ENCODE measurements at places on chromosomes 16 and 17.
A peak's percentile ranks its signal among the peaks of the same experiment; 100 is the strongest.

DNA sequence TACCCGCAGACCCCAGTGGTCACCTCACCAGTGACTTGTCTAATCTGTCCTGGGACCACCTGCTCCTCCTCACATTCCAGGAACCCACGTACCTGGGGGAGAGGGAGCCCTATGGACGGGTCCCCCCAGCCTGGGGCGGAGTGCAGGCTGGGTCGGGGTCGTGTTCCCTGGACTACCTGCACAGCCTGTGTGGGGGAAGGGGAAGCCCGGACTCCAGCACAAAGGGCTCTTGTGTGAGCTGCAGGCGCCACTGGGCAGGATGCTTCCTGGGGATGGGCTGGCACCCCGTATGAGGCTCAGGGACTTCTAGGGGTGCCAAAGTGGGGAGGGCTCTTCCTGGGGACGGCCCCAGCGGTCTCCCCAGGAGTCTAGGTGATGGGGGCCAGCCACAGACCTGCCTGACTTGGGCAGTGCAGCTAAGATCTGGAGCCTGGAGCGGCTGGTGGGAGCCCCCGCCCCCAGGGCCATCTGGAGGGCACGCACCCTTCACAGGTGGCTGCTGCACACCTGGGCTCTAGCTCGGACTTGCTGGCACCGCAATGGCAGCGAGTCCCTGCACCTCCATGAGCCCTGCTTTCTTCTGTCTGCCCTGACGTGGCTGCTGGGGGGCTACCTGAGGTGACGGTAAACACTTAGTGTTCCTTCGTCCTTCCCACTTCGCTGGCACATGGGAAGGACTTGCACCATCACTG lies 7.5 kb downstream of the VASN start:
- DNase-seq, result no peak

GRCh38 chr17:67414130-67414529 lies 37.0 kb downstream of the PITPNC1 start:
- no peak for DNase-seq

GRCh38 chr17:67689534-67690177 lies 28.1 kb upstream of the NOL11 start:
- peak; percentile 3 for DNase-seq

GRCh38 chr17:58520843-58521430 lies 6.5 kb upstream of the MTMR4 start:
- no peak for DNase-seq

DNA sequence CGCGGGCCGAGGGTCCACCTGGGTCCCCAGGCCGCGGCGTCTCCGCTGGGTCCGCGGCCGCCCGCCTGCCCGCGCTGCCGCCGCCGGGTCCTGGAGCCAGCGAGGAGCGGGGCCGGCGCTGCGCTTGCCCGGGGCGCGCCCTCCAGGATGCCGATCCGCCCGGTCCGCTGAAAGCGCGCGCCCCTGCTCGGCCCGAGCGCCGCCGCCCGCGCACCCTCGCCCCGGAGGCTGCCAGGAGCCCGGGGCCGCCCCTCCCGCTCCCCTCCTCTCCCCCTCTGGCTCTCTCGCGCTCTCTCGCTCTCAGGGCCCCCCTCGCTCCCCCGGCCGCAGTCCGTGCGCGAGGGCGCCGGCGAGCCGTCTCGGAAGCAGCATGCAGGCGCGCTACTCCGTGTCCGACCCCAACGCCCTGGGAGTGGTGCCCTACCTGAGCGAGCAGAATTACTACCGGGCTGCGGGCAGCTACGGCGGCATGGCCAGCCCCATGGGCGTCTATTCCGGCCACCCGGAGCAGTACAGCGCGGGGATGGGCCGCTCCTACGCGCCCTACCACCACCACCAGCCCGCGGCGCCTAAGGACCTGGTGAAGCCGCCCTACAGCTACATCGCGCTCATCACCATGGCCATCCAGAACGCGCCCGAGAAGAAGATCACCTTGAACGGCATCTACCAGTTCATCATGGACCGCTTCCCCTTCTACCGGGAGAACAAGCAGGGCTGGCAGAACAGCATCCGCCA lies 504 bp downstream of the FOXC2 start:
- no peak for DNase-seq

GRCh38 chr17:13593021-13593751 lies 8.5 kb downstream of the HS3ST3A1 start:
- DNase-seq, result no peak

GRCh38 chr17:71398800-71399219 lies 722.0 kb upstream of the SOX9 start:
- no peak for DNase-seq

GRCh38 chr17:78442648-78443218 lies 64.3 kb downstream of the PGS1 start:
- no peak for DNase-seq

DNA sequence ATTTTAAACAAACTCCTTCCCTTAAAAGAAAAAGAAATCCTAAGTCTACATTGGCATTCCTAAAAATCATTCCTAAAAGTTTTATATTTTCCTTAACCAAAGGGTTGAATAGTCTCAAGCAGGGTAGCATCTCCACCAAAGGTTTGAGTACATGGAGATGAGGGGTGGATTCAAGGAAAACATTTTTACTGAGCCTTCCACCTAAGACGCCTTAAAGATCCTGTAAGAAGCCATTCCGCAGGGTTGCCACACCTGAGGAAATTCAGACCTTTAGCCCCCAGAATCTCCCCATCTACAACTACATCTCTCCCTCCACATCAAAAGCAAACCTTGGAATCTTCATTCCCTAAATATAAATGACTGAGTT lies 7.7 kb upstream of the AKTIP start:
- DNase-seq, result no peak

GRCh38 chr17:29342158-29342765 lies 47.9 kb upstream of the TAOK1 start:
- no peak for DNase-seq

GRCh38 chr16:29845656-29846055 lies 17.4 kb downstream of the CDIPT start:
- DNase-seq, result no peak

DNA sequence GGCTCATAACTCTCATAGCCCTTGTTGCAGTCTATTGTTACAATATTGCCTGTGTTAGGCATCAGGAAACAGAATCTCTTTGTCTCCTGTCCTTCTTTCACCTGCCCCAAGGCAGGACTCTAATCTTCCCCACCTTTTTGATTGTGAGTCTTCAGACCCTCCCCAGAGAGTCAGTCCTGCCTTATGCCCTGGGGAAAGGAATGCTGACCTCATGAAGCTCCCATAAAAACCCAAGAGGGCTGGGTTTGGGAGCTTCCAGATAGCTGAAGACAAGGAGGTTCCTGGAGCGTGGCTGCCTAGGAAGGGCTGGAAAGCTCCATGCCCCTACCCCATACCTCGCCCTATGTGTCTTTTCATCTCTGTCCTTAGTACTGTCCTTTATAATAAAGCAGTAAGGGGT lies 688.8 kb downstream of the WWOX start:
- no peak for DNase-seq

GRCh38 chr17:38464723-38465390 lies 36.6 kb downstream of the ARHGAP23 start:
- no peak for DNase-seq

GRCh38 chr16:21339941-21340340 lies 61.9 kb upstream of the CRYM start:
- no peak for DNase-seq

DNA sequence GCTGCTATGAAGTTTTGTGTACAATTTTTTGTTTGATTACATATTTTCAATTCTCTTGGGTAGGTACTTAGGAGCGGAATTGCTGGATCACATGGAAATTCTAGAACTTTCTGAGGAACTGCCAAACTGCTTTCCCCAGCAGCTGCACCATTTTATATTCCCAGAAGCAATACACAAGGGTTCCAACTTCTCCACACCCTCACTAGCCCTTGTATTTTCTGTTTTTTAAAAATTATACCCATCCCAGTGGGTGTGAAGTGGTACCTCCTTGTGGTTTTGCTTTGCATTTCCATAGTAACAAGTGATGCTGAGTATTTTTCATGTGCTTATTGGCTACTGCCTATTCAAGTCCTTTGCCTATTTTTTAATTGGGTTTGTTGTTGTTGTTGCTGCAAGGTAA lies 20.9 kb downstream of the NACA2 start:
- DNase-seq, result no peak

DNA sequence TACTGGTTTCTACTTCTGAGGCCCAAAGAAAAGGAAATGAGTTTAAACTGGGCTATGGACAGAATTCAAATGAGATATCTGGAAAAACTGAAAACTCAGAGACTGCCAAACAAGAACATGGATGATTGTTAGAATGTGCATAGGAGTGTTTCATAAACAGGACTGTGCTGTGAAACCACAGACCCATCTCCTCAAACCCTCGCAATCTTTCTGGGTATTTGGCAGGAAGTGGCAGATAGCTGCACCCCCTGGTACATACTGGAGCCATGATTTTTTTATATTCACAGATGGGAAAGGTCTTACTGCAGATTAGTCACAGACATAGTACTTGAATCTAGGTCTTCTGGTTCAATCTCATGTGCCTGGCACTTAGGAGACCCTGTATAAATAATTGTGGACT lies 145.0 kb downstream of the CCDC182 start:
- DNase-seq, result no peak

- DNase-seq, result no peak
Measured at GRCh38 chr17:8005357-8005756, 2.9 kb downstream of the GUCY2D start.

- DNase-seq, result no peak
Measured at GRCh38 chr16:54208237-54208636, 78.3 kb downstream of the IRX3 start.

- no peak for DNase-seq
Measured at GRCh38 chr16:69706975-69707340, 19.4 kb downstream of the NQO1 start.

DNA sequence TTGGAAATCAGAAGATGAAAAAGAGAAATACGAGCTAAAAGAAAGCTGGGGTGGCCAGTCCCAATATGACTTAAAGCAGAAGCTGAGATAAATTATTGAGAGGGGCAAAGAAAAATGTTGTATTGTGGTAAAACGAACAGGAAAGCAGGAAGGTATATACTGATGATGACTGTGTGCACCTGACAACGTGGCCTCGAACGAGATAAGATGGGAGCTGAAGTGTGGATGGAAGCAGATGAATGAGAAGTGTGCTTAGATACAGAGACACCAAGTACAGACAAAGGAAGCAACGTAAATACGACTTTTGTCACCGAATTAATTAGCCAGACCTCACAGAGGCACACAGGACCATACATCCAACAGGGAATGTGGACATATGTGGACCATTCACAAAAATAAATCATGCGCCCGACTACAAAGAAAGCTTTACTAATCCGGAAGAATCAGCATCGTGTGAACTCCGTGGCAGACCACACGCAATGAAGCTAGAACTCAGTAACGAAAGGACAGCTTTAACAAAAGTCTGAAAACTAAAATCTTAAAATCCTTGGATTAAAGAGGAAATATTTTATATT lies 218.7 kb downstream of the RPTOR start:
- no peak for DNase-seq

DNA sequence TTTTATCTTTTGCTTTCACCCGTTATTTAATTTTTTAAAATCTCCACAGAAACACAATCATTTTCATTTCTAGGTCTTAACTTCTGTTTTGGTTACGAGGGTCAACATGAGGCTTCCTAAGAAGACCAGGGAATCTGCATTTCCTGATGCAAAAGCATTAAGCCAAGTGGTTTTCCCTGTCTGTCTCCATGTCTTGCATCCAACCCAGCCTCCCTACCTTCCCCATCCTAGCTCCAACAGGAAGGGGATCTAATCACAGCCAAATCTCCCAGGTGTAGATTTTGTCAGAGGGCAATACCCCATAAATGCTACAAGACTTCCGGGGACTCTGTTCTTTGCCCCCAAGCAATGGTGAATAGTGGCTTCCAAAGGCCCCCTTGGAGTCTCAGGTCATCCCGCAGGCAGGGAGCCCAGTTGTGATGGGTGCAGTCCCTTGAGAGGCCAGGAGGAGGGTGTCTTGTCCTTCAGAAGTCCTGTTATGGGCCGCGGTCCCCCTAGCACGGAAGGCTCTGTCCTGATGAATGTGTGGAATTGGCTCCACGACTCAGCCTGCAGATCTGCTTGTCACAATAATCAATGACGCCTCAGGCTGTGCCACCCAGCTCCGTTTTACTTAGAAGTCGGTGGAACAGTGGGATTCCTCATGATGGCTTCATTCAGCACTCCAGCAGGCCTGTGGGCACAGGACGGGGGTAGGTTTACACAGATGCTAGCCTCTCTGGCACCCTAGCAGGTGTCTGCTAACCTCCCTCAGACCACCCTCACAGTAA lies 141.1 kb downstream of the RGS9 start:
- no peak for DNase-seq

DNA sequence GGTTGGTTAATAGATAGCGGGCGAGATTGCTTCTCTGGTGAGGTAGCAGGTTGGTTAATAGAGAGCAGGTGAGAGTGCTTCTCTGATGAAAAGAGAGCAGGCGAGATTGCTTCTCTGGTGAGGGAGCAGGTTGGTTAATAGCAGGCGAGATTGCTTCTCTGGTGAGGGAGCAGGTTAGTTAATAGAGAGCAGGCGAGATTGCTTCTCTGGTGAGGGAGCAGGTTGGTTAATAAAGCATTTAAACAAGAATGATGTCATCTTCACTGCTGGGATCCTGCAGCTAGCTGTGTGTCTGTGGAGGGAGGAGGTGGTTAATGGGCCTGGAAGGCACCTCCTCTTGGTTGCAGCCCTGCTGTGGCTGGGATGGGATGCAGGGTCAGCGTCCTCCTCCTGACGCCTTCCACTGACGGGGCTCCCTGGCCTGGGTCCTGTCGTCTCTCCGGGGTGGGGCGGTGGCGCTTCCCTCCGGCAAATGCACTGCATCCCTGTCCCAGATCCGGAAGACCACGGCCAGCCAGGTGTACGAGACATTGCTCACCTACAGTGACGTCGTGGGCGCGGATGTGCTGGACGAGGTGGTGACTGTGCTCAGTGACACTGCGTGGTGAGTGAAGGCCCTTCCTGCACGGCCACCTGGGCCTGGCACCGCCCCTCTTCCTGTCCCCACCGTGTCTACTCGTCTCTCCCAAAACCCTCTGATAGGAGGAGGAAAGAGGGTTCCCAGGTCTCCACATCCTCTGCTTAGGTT lies 99.2 kb upstream of the ZNF750 start:
- DNase-seq, result no peak

GRCh38 chr17:18028114-18028951 lies 10.6 kb downstream of the ATPAF2 start:
- no peak for DNase-seq

DNA sequence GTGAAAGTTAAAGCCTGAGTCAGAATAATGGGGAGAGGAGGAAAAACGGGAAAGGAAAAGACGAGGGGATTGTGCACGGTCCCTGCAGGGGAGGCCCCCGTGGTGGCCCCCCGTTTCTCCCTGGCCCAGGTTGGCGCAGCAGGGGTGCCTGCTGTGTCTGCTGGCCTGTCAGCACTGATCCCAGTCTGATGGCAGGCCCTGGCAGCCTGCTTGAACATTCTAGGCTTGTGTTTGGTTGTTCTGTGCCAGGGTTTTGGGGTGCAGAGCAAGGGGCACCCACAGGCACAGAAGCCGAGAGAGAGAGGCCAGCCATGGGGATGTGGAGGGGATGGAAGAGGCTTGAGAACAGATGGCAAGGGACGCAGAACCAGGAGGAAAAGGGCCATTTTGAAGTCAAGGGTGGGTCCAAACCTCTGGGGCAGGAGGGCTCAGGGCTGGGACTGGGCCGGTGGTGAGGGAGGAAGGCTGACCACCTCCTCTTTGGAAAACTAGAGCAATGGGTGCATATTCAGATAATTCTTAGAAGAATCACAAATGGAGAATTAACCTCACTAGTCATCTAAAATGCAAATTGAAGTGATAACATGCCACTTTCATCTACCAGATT lies 35.9 kb downstream of the TBX4 start:
- DNase-seq, result no peak
